ENCODE measurements at places on chromosomes 3 and 15.

DNA sequence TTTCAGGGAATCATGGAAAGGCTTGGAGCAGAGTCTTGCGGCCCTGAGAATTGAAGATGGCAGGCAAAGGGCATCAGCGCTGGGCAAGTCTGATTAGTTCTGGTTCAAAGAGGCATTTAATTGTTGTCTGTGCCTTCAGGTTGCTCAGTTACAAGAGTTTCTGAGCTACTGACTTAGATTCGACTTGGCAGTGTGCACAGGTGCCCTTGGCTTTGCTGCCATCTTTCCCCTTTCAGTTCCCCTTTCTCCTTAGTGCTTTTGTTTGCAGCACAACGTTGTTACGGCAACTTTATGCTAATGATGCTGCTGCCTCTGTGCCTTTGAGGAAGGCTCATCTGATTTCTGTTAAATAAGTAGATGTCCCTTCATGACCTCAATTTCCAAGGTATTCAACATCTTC lies 12.5 kb downstream of the P2RY14 start:
- DNase-seq, result no peak

- DNase-seq, result no peak
Measured at GRCh38 chr15:101498717-101499480, 9.4 kb upstream of the PCSK6 start.

GRCh38 chr3:173699353-173699752 lies 301.8 kb downstream of the NLGN1 start:
- DNase-seq, result no peak

DNA sequence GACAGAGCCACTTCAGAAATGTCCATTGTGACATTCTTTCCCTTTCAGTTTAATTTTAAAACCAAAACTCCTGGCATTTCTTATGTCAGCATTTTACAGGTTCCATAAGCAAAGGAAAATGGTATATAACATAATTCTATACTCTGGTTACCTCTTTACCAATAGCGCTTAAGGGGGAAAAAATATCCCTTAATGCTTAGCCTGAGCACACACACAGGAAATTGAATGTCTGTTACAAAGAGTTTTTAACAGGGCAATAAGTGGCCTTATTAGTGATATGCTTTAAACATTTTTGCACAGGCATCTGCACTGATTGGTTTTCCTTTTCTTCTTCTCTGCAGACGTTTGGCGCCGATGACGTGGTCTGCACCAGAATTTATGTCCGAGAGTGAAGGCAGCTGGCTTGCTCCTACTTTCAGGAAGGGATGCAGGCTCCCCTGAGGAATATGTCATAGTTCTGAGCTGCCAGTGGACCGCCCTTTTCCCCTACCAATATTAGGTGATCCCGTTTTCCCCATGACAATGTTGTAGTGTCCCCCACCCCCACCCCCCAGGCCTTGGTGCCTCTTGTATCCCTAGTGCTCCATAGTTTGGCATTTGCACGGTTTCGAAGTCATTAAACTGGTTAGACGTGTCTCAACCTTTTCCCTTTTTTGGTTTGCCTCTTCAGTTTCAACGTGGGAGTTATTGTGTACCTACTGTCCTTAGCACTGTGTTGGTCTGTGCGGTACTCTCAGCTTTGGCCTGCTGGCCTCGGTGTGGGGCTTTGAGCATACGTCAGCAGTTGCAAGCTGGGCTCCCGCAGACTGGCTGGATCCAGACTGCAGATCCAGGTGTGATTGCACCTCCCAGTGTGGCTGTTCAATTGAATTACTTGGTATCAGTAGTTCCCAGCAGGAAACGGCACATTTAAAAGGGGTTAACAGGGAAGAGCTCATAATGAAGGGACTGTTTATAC lies 7.7 kb downstream of the CRABP1 start:
- no peak for DNase-seq

GRCh38 chr15:31179693-31180092 lies 78.2 kb upstream of the TRPM1 start:
- no peak for DNase-seq

DNA sequence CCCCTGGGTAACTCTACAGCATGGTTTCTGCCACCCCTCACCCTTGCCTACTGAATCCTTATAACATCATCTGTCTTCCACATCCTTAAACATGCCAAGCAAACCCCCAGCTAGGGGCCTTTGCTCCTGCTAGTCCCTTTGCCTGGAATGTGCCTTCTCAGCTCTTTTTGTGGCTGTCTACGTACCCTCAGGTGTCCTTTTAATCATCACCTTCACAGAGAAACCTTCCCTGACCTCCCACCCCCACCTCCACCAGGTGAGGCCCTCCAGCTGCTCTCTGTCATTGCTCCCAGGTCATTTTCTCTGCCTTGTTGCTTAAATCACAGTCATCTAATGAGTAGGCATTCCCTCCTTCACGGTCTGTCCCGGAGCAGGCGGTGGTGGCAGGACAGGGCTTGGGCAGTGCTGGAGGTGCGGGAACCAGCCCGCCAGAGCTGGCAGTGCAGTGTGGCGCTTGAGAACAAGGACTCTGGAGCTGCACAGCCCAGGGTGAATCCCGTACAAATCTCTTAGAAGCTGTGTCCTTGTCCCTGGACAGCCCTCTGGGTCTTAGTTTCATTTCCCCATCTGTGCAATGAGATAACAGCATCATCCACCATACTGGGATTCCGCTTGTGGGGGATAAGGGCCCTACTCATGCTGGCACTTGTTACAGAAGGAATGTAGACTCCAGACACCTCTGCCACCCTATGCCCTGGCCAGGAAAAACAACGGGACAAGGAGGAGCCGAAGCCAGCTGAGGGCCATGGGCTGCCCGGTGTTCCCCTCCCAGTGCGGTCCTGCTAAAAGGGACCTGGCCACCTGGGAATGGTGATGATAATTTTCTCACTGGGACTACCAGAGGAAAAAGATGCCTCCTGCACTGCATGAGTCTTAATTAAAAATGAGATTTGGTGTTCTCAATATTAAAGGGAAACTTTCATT lies 52.1 kb upstream of the IQSEC1 start:
- DNase-seq, result no peak

- DNase-seq, result no peak
Measured at GRCh38 chr15:78060232-78060631, 17.3 kb downstream of the TBC1D2B start.

- no peak for DNase-seq
Measured at GRCh38 chr15:69643971-69644370, 191.4 kb downstream of the RPLP1 start.

GRCh38 chr15:90221246-90221900 lies 12.4 kb downstream of the CIB1 start:
- peak; percentile 68 for DNase-seq

GRCh38 chr3:168395551-168395950 lies 299.8 kb upstream of the GOLIM4 start:
- no peak for DNase-seq

DNA sequence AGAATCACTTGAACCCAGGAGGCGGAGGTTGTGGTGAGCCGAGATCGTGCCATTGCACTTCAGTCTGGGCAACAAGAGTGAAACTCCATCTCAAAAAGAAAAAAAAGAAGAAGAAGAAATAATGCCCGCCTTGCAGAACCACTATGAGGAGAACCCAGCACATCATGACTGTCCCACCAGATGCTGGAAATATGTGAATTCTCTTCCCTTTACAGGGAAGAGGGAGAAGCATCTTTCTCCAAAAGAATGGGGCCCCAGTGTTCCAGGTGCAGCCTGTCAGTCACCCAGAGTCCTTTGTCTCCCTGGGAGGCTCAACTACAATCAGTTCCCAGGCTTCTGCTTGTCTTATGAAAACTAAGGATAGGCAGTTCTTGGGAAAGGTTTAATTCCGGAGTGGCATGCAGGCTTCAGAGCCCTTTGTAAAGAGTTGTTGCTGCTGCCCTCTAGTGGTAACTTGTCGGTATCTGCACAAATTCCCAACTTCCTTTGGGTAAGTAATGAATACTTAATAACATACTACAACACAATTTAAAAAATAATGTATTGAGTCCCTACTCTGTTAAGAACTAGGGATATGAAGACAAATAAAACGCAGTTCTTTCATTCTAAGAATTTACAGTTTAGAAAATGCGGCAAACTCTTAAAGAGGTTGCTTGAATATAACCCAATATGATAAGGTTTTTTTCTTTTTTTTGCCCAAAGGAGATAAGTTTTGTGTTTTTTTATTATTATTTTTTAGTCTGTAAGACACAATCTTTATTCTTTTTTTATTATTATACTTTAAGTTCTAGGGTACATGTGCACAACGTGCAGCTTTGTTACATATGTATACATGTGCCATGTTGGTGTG lies 18.6 kb upstream of the TICRR start:
- peak; percentile 58 for DNase-seq

GRCh38 chr3:17412950-17413530 lies 329.4 kb downstream of the TBC1D5 start:
- peak; percentile 50 for DNase-seq

DNA sequence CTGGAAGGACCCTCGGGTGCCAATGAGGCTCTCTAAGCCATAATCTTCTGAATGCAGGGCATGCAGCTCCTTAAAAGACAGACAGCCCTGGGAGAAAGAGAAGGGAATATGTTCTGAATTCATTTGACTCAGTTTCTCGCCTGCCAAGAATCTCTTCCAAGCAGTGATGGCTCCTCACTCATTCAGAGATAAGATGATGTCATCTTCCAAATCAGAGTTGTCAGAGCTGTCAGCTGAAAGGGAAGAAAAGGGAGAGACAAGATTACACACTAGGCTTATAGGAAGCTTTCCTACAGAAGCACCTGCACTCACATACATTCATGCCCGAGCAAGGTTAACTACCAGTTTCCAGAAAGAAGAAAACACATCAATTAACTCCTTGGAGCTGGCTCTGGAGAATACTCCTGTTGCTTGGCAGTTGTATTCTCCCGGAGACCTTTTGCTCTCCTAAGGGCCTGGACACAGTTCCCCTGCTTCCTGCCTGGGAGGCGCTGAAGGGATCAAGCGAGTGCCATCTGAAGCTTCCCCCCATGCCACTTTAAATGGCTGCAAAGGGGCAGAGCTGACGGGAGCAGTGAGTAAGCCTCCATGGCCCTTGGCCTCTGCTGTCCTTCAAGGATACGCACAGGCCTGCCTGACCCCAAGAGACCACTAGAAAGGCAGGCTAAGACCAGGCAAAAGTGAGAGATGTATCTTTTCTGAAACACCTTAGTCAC lies 7.7 kb downstream of the RBM15B start:
- DNase-seq, result no peak

DNA sequence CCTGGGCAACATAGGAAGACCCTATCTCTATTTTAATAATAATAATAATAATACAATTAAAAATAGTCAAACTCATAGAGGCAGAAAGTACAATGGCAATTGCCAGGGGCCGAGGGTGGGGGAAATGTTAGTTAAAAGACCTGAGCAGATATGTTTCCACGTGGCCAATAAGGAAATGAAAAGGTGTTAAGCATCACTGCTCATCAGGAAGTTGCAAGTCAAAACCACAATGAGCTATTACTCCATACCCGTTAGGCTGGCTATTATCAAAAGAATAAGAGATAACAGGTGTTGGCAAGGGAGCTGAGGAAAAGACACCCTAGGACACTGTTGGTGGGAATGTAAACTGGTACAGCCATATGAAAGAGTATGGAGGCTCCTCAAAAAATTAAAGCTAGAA lies 60.4 kb upstream of the PRSS50 start:
- no peak for DNase-seq

DNA sequence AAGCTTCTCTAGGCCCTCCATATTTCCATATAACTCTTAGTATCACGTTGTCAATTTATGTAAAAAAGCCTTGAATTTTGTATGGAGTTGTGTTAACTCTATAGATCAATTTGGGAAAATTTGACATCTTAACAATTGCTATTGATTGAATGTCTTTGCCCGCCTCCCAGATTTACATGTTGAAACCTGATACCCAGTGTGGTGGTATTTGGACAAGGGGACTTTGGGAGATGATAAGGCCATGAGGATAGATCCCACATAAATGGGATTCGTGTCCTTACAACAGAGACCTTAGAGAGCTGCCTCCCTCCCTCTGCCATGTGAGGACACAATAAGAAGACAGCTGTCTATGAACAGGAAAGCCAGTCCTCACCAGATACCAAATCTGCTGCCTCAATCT lies 21.1 kb upstream of the TNK2 start:
- DNase-seq, result no peak

- no peak for DNase-seq
Measured at GRCh38 chr3:116553355-116553754, 108.1 kb upstream of the LSAMP start.

- no peak for DNase-seq
Measured at GRCh38 chr3:5494905-5495519, 307.5 kb downstream of the EDEM1 start.

DNA sequence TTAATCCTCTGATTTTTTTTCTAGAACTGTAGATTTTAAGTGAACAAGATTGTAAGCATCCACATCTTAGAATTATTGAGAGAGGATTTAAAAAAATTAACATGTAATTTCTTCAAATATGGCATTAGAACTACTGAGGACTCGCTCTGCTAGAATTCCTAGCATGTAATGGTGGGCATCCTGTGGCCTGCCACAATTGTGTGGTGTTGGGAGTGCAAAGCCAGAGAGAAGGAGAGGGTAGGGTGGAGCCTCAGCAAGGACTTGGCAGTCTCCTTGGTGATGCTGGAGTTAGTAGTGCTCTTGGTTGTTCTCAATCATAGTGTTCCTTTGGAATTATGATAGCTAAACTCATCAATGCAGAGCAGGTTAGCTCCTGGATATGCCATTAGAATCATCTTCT lies 443.9 kb upstream of the TBL1XR1 start:
- no peak for DNase-seq

- no peak for DNase-seq
Measured at GRCh38 chr3:42733501-42734262, 31.1 kb upstream of the HHATL start.

GRCh38 chr15:60255390-60255789 lies 142.4 kb downstream of the ANXA2 start:
- DNase-seq, result peak; percentile 65

GRCh38 chr3:68290333-68290732 lies 635.9 kb upstream of the SUCLG2 start:
- no peak for DNase-seq

- peak; percentile 76 for DNase-seq
Measured at GRCh38 chr3:66110840-66111239, 72.1 kb upstream of the MAGI1 start.

- DNase-seq, result no peak
Measured at GRCh38 chr3:197746209-197746608, 3.5 kb upstream of the FYTTD1 start.

DNA sequence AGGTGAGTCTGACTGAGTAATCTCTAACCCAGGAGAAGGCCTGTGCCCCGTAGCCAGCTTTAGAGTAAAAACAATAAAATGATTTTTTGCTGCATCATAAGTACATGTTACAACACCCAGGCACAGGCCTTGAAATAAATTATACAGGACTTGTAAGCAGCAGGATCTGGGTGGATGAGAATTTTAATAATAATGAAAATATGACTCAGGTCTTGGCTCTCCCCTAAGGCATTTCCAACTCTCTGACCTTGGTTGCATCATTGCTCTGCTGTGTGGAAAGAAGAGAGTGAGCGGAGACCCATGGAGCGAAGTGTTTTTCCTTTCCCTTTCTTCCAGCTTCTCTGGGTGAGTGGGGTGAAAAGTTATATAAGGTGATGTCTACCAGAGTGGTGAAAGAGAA lies 44.6 kb downstream of the EOMES start:
- peak; percentile 67 for DNase-seq

All from HT1080 (cell line).